ENCODE measurements at places on chromosomes 12 and 14.
A peak's percentile ranks its signal among the peaks of the same experiment; 100 is the strongest.

GRCh38 chr14:53603994-53604393 lies 352.6 kb downstream of the BMP4 start:
- no peak for DNase-seq

DNA sequence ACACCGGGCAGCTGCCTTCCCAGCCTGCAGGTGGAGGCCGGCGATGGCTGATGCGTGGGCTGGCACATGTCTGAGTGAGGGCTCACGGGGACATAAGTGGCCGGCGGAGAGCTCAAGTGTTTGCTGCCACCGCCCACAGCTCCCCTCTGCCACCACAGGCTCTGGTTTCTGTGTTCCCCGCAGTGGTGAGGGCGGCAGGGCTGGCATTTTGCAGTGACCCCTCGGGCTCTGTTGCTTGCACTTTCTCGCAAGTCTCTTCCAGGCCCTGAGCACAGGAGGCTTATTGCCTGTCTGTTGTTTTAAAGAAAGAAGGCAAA lies 271.0 kb upstream of the RTL1 start:
- no peak for DNase-seq

DNA sequence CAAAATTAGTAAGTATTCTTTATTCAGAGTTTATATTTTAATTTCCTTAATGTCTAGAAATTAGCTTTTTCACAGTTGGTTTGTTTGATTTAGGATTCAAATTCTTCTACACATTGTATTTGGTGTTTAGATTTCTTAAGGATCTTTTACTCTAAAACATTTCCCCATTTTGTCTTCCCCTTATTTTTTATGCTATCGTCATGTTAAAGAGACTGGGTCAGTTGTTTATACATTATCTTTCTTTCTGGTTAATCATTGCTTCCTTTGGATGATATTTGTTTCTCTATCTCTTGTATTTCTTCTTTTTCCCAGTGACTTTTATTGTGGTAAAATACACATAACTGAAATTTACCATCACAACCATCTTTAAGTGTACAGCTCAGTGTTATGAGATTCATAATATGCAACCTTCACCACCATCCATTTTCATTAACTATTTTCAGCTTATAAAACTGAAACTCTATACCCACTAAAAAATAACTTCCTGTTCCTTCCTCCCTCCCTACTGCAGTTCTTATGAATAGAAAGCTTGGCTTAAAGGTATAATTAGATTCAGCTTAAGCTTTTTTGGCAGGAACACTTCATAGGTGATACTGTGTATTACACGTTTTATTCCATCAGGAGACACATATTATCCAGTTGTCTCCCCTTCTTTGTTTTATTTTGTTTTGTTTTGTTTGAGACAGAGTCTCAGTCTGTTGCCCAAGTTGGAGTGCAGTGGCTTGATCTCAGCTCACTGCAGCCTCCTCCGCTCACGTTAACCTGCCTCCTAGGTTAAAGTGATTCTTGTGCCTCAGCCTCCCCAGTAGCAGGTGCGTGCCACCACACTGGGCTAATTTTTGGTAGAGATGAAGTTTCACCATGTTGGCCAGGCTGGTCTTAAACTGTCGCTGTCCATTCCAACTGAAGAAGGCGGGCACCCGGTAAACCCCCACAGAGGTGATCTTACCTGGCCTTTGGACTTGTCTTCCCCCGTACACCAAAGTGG lies 45.0 kb downstream of the NOPCHAP1 start:
- DNase-seq = peak; percentile 30

DNA sequence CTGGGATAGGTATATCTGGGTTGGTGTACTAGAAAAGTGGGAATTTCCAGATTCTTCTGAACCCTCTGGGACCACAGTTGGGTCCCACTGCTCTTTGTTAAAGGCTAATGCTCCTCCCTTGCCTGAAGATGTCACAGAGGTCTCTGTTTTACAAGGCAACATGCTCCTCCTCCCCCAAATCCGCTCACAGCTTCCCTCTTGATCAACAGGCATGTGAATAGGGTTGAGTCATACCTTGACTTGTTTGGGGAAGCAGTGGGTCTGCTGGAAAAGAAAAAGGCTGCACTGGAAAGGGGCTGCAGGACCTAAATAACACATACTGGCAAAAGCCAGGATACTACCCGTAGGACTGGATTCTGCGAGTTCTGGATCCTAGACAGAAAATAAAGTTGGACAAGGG lies 165.4 kb upstream of the TMEM260 start:
- no peak for DNase-seq

DNA sequence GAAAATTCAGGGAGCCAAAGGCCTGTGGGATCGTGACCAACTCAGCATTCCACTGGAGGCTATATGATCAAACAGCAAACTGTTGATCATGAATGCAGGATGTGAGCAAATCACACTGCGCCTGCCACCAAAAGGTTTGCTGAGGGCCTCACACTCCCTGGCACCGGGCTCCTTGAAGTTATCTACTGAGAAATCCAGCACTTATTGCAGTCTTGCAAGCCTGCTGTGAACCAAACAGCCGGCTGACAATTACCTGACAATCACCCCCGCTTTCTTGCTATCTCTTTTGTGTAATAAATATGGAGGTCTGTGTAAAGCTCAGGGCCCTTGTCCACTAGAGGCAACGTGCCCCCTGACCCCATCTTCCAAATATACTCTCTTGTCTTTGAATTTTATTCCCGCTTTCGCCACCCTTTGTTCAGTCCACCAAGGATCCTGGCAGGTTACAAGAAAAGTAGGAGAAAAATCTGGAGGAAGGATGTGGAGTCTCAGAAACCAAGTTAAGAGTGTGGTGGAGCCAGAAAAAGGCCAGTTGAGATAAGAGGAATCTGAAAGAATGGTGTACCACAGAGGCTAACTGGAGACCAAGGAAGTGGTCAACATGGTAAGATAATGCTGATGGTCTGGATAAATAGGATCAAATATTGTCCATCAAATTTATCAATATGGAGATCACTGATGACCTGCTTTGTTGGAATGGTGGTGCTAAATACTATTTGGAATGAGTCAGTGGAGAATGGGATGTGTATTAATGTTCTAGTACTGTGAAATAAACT lies 229.2 kb downstream of the ALX1 start:
- no peak for DNase-seq

- DNase-seq = peak; percentile 20
Observed at GRCh38 chr14:88233915-88234314, 89.2 kb downstream of the KCNK10 start.

DNA sequence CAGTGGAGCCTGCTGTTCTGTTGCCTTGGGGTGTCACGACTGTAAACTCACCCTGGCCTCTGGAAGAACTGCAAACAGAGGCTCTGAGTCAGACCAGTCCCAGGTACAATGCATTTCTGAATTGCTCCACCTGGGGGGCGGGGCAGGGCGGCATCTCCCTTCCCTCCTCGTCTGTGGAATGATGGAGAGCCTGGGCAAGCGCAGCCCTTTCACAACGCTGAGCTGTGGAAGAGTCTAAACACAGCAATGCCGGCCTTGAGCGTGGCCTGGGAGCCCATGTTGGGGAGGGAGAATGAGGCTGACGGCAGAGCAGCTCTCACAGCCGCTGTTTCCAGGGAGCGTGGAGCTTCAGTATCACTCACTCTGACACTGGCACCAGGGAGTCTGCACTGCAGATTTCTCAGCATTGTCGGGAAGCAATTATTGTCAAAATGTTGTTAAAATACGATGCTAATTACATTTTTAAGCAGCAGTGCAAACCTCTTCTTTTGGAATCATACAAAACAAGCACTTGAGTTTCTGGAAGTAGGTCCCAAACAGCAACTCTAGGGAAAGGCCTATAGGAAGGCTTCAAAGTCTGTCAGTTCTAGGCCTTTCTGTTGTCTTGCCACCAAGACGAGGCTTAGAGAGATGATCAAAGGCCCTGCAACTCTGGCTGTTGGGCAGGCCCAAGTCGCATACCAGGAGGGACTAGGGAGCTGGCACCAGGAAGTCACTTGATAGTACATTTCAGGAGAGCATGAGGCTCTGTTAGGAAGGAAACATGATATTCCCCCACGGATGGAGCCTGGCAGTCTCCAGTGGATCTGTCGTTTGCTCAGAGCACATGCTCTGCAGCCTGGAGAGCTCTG lies 244.0 kb upstream of the FKBP4 start:
- DNase-seq = peak; percentile 18

GRCh38 chr12:89988188-89988915 lies 279.7 kb upstream of the ATP2B1 start:
- no peak for DNase-seq

- no peak for DNase-seq
Observed at GRCh38 chr14:90451961-90452360, 55.1 kb downstream of the CALM1 start.

- no peak for DNase-seq
Observed at GRCh38 chr14:104937694-104938365, 13.2 kb downstream of the PLD4 start.

- no peak for DNase-seq
Observed at GRCh38 chr14:59228421-59228820, 40.0 kb downstream of the DAAM1 start.

DNA sequence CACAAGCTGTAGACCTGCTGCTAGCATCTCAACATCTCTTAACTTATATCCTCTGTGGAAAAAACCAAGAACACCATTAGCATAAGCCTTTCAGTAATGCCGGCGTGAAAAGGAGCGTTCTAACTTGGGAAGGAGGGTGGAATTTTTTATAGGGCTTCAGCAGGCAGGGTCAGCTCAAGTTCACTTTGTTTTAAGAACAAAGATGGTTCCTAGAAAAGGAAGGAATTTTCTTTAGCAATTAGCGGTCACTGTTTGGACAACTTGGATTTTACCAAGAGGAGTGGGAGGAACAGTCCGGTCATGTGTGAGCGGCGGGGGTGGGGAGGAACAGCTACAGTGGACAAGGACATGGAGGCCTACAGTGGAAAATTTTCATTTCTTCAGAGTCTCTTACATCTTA lies 35.9 kb downstream of the BBS10 start:
- DNase-seq = no peak

- no peak for DNase-seq
Observed at GRCh38 chr14:66696326-66696725, 188.4 kb downstream of the GPHN start.

DNA sequence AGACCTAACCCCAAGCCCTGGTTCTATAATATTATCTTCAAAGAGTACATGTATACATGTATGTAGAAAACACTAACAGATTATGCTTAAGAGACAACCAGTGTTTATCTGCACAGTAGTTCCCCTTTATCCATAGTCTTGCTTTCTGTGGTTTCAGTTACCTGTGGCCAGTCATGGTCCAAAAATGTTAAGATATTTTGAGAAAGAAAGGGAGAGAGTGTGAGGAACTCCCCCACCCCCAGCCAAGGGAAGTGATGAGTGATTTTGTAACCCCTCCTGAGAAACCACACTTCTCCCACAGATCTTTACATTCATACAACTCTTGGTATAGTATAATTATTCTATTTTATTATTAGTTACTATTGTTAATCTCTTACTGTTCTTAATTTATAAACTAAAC lies 77.3 kb upstream of the CNTN1 start:
- peak; percentile 3 for DNase-seq

DNA sequence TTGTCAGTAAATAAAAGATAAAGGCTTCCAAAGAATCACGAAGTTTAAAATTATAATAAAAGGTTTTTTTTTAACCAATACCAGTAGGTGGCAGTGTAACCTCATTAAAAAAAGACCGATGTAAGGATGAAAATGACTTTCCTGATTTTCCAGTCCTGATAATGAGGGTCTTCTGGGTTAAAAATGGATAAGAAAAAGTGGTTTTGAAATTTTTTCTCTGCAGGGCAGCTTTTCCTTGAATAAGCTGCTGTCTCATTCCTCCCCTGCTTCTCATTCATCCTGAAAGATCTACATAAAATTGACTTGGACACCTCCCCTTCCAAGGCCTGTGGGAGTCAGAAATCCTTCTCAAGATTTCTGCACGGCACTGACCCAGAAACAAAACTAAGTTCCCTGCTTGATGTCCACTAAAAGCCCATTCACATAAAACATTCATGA lies 58.9 kb upstream of the FBXO33 start:
- peak; percentile 23 for DNase-seq

- no peak for DNase-seq
Observed at GRCh38 chr12:113766879-113767878, 198.9 kb downstream of the RBM19 start.

DNA sequence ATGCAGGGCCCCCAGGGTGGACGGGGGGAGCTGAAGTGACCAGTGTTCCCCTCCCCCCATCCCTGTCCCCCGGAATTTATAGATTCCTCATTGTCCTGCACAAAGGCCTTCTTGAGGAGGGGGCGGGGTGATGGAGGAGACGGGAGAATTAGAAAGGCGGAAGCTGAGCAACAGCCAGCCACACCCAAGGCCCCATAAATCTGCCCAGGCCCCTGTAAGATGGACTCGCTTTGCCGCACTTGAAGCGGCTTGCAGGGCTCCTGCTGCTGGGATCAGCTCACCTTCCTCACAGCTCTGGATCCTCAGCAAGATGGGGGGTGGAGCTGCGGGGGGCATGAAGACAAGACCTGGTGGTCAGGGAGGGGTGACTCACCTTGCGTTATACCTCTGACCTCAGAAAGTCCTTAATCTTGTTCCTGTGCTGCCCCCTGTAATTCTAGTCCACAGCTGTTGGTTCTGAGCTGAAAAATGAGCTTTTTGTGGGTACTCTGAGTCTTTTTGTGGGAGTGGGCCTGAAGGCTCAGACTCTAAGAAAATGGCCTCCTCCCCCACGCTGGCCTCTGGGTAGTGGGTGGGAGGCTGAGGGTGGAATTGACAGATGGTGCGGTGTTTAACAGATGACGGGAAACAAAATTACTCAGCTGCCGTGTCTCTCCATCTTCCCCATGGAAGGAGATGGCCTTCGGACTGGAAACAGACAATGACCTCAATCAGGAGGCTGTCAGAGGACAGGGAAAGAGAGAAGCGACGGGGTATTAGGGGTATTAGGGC lies 15.8 kb upstream of the ANKRD33 start:
- no peak for DNase-seq

- DNase-seq = no peak
Observed at GRCh38 chr12:102326982-102327381, 129.3 kb upstream of the PMCH start.

DNA sequence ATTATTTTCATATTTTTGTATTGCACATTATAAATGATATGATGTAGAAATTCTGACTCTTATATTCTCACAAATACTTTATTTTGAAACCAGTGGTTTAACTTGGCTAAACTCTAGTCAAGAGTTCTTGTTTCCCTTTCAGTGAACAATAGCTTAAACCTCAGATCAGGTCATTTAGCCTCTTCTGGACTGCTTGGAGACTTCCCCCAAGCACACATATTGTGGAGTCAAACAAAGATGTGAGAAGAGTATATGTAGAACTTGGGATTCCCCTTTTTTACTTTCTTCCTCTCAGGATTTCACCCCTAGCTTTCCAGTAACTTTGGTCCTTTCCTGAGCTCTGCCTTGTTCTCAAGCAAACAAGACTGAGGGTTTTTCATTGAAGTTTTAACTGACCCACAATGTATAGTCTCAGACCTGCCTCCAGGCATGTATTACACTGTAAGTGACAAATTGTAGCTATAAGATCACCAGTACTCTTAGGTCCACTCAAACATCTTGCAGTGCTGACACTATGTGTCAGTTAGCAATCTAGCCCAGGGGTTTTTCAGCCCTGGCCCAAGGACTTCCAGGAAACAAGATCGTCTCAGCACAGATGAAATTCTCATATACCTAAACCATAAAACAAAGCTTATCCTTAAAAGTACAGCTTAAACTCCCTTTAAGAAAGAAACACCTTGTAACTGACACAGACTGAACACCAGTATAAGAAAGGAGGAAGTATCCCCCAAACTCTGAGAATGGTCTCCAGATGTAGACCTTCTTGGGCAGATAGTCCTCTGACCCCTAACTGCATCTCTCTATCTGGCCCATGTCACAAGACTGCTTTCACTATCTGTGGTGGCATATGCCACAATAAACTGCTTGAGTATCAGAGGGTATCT lies 98.6 kb downstream of the SLC6A15 start:
- DNase-seq = no peak

- DNase-seq = no peak
Observed at GRCh38 chr14:74733221-74733620, 20.3 kb downstream of the FCF1 start.

- no peak for DNase-seq
Observed at GRCh38 chr12:69779928-69780327, 41.3 kb downstream of the RAB3IP start.

Measured in activated CD4-positive, alpha-beta T cell treated with anti-CD3 and anti-CD28 coated beads, Interleukin-2, amount 50 U/mL, for 16 hours (primary cell).